ENCODE measurements at places on chromosomes 4 and X. TPM values are rescaled to one million over a fixed set of nuclear protein-coding genes. Genes with fewer than 3 reads are reported as not detected.

DNA sequence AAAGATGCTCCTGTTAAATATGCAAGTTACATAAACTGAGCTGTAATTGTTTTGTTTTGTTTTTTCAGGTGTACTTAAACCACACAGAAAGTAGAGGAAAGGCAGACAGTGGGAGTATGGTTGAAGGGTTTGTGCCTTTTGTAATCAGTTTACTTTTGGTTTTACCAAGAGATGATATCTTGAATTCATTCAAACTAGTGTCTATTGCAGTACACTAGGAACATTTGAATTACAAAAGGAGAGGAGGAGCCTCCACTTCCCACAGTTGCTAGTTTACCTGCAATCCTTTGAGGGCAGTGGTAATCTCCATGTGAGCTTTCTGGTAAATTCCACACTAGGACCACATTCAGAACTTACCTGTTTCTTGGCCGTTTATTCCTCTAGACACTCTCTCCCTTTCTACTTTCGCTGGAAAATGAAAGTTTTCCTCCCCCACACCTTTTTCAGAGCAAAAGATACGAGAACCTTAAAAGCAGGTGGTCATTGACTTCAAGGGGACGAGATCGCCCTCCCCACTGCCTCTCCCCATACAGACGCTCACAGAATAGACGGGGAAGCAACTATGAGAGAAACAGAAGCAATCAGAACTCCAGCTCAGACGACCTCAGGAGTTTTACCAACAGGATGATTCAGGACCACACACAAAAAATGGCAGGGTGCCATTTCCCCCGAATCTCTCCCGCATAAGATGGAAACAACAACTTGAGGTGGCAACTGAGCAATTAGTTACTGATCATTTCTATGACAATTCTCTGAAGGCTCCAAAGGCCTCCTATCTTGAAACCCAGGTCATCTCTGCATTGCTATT, 3.3 kb downstream of the RBM47 start:
- H3K4me1 ChIP-seq, result peaks cover 37% of the 10 kb centered on the region
- H3K4me3 ChIP-seq, result no peak overlapping the region
- H3K36me3 ChIP-seq, result peaks cover 4% of the 10 kb centered on the region
- no peak for DNase-seq

- H3K4me1 ChIP-seq, result no peaks in the 10 kb centered on the region
- H3K27me3 ChIP-seq, result no peaks in the 10 kb centered on the region
- no peaks in the 10 kb centered on the region for H3K36me3 ChIP-seq
- DNase-seq, result no peak
- H3K4me3 ChIP-seq, result no peak overlapping the region
- H3K27ac ChIP-seq, result no peak overlapping the region
These were observed 466.1 kb downstream of the DTHD1 start for GRCh38 chr4:36747277-36748129.

GRCh38 chrX:11429538-11430085, 136.4 kb downstream of the AMELX start:
- H3K27me3 ChIP-seq, result peaks cover 16% of the 10 kb centered on the region
- H3K4me1 ChIP-seq, result no peaks in the 10 kb centered on the region
- no peak overlapping the region for H3K4me3 ChIP-seq
- no peaks in the 10 kb centered on the region for H3K36me3 ChIP-seq

DNA sequence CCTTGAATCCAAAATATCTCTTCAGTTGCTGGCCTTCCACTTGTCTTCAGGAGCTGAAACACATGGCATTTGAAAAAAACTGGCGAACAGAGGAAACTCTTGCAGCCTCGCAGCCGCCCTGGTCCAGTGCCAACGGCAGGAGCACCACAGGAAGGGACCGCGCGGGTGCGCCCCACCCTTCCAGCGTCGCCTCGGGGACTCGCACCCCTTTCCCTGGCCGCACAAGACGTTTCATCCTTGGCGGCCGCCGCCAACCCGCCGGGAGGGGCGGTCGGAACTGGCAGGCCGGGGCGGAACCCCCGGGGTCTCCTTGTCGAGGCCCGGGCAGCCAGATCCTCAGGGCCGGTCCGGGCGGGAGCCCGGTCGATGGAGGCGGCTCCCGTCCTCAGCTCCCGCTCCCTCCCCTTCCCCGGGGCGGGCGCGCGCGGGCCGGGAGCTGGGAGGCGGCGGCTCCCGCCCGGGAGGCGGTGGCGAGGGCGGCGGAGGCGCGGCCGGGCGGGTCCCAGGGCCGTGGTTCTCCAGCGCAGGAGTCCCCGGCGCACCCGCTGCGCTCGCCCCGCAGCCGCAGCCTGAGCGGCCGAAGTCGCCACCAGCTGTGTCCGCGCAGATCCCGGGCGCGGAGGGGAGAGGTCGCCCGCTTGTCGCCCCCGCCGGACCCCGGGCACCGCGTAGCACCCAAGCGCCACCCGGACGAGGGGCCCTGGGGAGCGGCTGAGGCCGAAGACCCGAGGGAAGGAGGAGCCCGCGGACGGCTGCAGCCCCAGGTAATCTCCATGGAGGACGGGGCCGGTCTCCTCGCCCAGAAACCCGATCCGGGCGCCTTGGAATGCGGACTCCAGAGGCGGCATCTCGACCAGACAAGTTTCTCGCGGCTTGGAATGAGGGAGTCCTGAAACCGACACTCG, 886 bp upstream of the NDST3 start:
- no peaks in the 10 kb centered on the region for H3K36me3 ChIP-seq
- H3K27ac ChIP-seq, result no peak overlapping the region

DNA sequence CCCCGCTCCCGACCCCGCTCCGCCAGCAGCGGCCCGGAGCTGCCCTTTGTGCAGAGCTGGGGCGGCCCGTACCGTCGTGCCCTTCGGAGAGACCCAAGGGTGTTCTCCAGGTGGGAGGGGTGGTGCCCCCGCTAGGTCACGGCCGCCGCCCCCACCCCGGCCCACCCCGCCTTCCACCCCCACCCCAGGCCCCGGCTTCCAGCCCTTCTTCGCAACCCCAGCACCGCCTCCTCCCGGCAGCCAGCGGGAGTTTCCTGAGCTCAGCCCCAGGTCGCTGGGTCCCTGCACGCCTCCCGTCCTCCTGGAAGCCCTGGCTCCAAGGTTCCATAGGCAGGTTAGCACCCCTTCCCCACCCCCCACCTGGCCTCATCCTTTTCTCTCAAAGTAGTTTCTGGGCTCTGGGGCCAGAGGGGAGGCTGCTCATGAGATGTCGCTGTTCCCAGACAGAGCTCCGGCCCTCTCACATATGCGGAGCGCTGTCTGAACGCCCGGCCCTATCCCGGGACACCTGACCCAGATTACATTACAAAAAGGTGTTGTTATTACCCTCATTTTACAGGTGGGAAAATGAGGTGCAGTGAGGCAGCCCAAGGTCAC, 25.2 kb upstream of the FGFR3 start:
- no peaks in the 10 kb centered on the region for H3K36me3 ChIP-seq
- no peak for DNase-seq
- peaks cover 22% of the 10 kb centered on the region for H3K27me3 ChIP-seq
- H3K4me1 ChIP-seq, result no peaks in the 10 kb centered on the region
- H3K4me3 ChIP-seq, result peak overlapping the region; percentile 37

DNA sequence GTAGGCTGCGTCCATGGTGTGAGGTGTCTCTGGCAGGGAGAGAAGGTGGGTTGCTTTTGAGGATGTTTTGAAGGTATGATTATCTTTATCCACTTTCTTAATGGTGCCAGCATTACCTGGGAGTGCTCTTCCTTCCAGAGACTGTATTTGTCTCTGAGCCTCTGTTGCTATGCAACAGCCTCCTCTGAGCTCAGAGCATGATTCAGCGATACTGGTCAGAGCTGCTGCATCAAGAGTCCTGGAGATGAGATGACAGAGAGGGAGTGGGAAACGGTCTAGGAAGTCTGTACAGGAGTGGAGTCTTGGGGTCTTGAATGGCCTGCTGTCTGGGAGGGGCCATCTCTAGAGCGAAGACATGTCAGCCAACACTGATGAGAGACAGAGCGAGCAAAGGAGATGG, 104.4 kb upstream of the RAB40AL start:
- H3K27me3 ChIP-seq, result no peaks in the 10 kb centered on the region
- H3K36me3 ChIP-seq, result no peaks in the 10 kb centered on the region
- no peak for DNase-seq
- H3K27ac ChIP-seq, result no peak overlapping the region
- H3K4me3 ChIP-seq, result no peak overlapping the region

DNA sequence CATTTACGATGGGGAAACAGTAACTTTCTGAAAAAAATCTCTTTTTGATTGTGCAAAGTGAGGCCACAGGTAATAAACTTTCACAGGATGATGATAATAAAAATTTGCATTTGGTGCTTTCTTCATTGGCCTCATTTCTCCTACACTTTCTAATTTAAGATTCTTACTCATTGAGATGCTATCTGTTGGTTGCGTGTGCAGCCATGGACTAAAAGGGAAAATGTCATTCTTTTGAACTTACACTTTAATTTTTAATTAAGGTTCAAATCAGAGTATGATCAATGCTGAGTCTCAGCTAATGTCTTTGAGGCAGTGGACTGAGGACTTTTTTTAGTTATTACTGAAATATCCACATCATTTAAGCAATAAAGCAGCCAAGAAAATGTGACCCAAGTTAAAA, 87.6 kb downstream of the SEL1L3 start:
- H3K4me1 ChIP-seq, result no peaks in the 10 kb centered on the region
- no peak overlapping the region for H3K4me3 ChIP-seq
- peaks cover 45% of the 10 kb centered on the region for H3K36me3 ChIP-seq

DNA sequence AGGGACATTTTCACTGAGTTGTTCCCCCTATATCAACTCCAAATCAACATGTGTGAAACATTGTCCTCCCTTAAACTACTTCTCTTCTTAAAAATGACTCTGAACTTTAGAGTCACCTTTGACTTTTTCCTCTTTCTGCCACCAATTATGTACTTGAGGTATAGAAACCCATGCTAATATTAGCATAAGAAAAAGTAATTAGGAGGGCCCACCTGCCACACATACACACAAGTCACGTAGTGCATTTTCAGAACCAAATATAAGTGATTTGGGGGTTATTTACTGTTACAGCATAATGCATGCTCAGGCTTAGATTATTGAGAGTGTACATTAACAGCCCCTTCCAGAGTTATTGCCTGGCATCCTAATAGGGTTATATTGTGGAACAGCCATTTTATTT, 432.7 kb downstream of the ZIC3 start:
- no peaks in the 10 kb centered on the region for H3K4me1 ChIP-seq
- H3K27ac ChIP-seq, result no peak overlapping the region
- DNase-seq, result no peak

DNA sequence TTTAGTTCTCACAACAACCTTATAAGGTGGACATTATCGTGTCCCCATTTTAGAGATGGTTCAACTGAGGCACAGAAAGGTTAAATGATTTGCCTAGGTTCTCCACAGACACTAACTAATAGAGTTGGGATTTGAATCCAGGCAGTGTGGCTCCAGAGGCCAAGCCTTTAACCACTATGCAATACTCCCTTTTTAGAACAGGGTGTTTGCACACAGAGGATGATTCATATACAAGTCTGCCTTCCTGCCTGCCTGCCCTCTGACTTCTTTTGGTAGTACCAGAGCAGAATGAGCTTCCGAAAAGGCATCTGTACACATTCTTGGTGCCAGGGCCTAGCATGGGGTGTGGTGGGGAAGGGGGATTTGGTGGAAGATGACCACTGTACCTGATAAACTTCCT, 150.8 kb upstream of the ARHGEF9 start:
- H3K27ac ChIP-seq, result no peak overlapping the region
- no peak for DNase-seq
- no peaks in the 10 kb centered on the region for H3K4me1 ChIP-seq
- H3K27me3 ChIP-seq, result no peaks in the 10 kb centered on the region

GRCh38 chr4:112531146-112531545, 15.2 kb upstream of the NEUROG2 start:
- no peaks in the 10 kb centered on the region for H3K36me3 ChIP-seq
- no peak overlapping the region for H3K4me3 ChIP-seq
- H3K4me1 ChIP-seq, result no peaks in the 10 kb centered on the region

- H3K36me3 ChIP-seq, result peaks cover 23% of the 10 kb centered on the region
- peaks cover 11% of the 10 kb centered on the region for H3K4me1 ChIP-seq
- H3K27ac ChIP-seq, result no peak overlapping the region
- no peak overlapping the region for H3K4me3 ChIP-seq
- DNase-seq, result no peak
These were observed 23.9 kb upstream of the CENPU start for GRCh38 chr4:184757810-184758209.

GRCh38 chrX:47579537-47579936, 2.7 kb upstream of the TIMP1 start:
- DNase-seq, result no peak
- peaks cover 13% of the 10 kb centered on the region for H3K4me1 ChIP-seq
- no peak overlapping the region for H3K27ac ChIP-seq

HELQ gene
- total RNA-seq, result 28.7 TPM

ENOX2 gene
- total RNA-seq, result 13.1 TPM

ADH6 gene
- total RNA-seq, result not detected

SSX4B gene
- not detected for total RNA-seq

CWH43 gene
- total RNA-seq, result not detected

DCX gene
- total RNA-seq, result not detected

APBB2 gene
- 0.96 TPM for total RNA-seq

CLDN2 gene
- not detected for total RNA-seq

ART3 gene
- total RNA-seq, result not detected

Data from activated naive CD8-positive, alpha-beta T cell treated with anti-CD3 and anti-CD28 coated beads, Interleukin-2, amount 10 ng/mL, durations not matched to agents 7 days and 5 days (primary cell).